Neural progenitor cell (in vitro differentiated cells): ENCODE measurements at places on chromosomes 5 and 9. TPM values are rescaled to one million over a fixed set of nuclear protein-coding genes. Genes with fewer than 3 reads are reported as not detected.

PPP2R2B gene
- 22.5 and 26.6 TPM in 2 replicates for total RNA-seq

SEMA6A gene
- total RNA-seq, result 75.3 and 86.4 TPM in 2 replicates

POLE3 gene
- 48.2 and 57.8 TPM in 2 replicates for total RNA-seq

EFNA5 gene
- 70.5 and 105 TPM in 2 replicates for total RNA-seq

ADAMTS19 gene
- 11.1 and 23.3 TPM in 2 replicates for total RNA-seq
